ENCODE measurements at places on chromosomes 7 and 10.

DNA sequence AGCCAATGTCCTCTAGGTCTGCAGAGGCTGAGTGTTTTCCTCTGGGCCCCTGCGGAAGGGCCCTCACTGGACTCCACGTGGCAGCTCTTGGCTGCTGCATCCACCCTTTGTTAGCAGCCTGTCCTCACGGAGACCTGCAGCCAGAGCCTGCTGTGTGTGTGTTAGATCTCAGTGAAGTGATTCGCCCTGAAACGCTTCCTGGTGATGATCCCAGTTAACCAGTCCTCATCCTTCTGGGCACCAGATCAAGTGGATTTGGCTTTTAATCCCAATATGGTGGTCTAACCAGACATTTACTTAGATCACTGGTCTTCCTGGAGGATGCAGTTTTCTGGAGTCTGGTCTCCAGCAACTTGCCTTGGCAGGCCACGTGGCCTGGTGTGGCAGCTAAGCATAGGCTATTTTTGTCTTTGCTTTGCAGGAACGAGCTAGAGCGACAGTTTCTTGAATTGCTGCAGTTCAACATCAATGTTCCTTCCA is 39.5 kb upstream of the GJD4 start:
- DNase-seq, result no peak

- DNase-seq, result peak; percentile 31
Observed at GRCh38 chr10:33265621-33266020, 68.8 kb downstream of the NRP1 start.

DNA sequence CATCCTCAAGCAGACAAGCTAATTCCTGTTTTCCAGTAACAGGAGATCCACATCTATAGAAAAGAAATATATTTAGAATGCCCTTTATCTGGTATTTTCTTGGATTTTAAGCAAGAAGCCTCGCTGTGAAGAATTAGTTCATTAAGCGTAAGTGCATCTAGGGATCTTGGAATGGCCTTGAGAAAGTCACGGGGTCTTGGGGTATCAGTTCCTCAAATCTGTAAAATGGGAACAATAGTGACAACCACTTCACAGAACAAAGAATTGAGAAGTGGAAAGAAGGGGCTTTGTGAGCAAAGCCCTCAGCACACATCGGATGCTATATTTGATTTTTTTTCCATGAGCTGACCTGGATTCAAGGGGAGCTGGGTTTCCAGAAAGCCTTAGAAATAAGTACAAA is 32.3 kb upstream of the WDFY4 start:
- DNase-seq, result no peak

- no peak for DNase-seq
Observed at GRCh38 chr10:104197364-104197763, 34.8 kb downstream of the CFAP43 start.

DNA sequence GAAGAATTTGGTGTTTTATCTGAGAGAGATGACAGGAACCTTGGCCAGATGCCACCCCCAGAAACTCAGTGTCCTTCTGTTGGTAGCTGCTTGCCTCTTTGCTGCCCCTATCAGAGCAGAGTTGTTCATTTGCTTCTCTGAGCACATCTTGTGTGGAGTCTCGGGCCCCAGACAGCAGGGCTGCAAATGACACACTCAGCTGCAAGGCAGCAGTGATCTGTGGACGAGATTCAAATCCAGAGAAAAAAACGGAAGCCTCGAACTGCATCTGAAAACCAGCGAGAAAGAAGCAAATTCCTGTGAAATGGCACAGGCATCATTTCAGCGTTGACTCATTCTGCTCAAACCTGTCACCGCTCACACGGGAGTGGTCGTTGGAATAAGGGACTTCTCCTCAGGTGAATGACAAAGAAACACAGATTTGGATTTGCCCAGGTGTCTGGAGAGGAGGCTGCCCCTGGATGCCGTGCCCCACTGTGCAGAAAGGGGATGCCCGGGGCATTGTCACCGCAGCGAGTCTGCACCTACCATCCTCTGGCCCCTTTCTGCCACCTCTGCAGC is 144.7 kb downstream of the PFKFB3 start:
- peak; percentile 15 for DNase-seq

GRCh38 chr7:17055596-17055995 is 173.8 kb upstream of the AGR3 start:
- DNase-seq, result no peak

- no peak for DNase-seq
Observed at GRCh38 chr10:97713339-97713825, at the start of gene MARVELD1. TSS of gene MARVELD1 (plus strand) at chr10:97713730. CDS start at chr10:97713877, 147 bp downstream.

DNA sequence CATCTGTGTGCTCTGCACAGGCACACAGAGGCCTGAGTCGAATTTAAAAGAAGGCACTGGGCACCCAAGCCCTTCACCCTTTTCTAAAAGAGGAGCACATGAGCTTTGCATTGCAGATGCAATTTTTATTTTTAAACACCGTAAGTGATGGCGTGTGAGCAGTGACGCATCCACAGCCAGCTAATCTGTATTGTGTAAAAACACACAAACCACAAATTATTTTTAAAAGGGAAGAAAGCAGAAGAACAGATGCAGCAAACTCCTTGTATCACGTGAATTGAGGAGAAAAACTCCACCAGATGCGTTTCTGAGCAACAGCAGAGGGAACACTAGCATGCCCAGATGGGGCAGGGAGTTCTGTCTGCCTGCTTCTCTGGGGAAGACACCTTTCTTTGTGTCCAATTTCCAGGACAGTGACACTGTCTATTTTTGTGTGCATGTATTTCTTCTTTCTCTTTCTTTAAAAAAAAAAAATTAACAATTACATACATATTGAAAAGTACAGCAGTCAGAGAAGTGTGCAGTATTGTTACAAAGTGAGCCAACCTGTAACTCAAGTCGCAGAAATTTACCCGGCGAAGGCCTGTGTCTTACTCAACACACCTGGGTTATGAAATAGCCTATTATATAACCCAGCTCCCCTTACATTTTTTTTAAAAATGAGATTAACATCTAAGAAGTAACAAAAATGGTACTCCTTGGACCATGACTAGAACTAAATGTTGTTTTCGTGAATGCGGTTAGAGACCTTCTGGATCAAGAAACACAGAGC is 39.2 kb downstream of the EEPD1 start:
- DNase-seq, result no peak

- no peak for DNase-seq
Observed at GRCh38 chr10:31819391-31819820, 109.2 kb downstream of the ARHGAP12 start.

DNA sequence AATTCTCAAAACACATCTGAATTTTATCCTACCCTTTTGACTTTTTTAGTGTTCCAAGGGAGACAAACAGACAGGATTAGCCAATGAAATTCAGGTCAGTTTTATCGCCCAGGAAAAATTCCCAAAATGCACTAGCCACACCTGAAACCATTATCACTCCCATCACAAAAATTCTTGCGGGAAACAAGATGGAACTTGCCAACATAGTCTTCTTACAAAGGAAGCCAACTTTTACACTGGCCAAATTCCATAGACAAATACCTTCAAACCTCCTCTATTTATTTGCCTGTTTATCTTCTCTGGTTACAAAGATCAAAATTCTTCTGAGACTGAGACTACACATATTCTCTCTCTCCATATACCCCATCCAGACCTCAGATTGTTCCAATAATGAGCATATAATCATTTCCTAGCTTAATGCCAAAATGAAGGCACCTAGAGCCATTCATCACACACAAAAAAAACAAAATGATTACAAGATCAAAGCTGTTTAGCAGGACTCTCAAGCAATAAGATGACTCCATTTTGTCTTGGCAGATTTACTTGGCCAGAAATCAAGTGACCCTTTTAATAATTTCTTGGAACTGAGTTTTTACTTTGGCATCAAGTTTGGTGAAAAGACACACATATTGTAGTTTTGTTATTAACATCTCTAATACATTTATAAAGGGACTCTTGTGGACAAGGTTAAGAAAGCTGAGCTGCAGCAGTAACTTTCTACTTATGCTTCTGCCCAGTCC is 30.2 kb downstream of the MET start:
- DNase-seq, result no peak

DNA sequence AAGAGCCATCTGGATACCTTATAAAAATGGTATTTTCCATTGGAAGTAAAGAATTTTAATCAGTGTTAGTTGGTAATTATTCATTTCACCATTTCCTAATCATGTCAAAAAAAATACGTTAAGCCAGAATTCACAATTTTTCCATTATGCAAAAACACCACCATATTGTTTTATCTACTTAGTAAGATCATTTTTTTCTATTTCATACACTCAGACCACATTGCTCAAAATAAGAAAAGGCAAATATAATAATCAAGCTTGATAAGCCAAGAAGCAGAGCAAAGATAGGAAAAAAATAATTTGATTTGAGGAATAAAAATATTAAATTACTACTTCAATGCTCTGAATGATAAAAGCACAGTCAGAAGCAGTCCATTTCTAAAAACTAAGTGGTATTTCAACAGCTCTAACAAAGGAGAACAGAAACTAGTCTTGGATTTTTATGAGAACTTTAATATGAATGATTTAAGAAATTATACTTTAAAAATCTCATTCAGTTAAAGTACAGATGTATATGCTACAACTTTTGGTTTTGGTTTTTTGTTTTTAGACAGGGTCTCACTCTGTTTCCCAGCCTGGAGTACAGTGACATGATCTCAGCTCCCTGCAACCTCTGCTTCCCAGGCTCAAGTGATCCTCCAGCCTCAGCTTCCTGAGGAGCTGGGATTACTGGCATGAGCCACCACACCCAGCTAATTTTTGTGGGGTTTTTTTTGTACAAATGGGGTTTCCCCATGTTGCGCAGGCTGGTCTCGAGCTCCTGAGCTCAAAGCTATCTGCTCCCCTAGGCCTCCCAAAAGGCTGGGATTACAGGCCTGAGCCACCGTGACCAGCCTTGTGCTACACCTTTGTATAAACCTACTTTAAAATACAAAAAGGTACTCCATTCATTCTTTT is 46.6 kb downstream of the LRRN3 start:
- DNase-seq, result no peak

GRCh38 chr7:252981-253380 is 37.0 kb upstream of the FOXL3 start:
- no peak for DNase-seq

- no peak for DNase-seq
Observed at GRCh38 chr7:36742911-36743775, 18.8 kb upstream of the AOAH start.

DNA sequence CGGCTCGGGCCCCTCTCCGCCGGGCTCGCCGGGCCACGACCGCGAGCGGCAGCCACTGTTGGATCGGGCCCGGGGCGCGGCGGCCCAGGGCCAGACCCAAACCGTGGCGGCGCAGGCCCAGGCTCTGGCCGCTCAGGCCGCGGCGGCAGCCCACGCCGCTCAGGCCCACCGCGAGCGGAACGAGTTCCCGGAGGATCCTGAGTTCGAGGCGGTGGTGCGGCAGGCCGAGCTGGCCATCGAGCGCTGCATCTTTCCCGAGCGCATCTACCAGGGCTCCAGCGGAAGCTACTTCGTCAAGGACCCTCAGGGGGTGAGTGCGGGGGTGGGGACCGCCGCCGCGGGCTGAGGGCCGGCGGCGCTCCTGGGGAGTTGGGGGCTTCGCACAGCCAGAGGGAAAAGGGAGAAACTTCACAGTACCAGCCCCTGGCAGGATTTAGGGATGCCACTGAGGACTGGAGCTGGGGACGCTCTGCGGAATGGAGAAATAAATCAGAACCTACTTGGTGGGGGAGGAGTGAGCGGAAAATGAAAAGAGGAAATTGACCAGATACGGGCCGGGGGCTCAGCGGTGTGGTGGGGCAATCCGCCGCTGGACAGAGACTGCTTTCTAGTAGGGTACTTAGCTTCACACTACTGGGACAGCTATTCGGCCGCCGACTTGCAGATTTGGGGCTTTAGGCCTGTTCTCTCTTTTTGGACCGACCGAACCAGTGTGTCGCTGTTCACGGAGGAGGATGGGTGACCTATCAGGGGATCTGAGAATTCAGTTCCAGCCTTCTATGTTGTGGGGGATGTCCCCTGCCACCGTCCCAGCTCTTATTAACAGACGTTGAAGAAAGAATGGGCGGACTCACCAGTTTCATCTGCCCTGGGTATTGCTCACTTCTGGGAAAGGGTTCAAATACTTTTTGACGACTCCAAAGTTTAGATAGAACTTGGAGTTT is 669 bp downstream of the PI4K2A start:
- peak; percentile 6 for DNase-seq

GRCh38 chr7:135355377-135356048 is 121.9 kb downstream of the STRA8 start:
- DNase-seq, result no peak

- DNase-seq, result no peak
Observed at GRCh38 chr10:124966008-124966407, 24.1 kb downstream of the ZRANB1 start.

DNA sequence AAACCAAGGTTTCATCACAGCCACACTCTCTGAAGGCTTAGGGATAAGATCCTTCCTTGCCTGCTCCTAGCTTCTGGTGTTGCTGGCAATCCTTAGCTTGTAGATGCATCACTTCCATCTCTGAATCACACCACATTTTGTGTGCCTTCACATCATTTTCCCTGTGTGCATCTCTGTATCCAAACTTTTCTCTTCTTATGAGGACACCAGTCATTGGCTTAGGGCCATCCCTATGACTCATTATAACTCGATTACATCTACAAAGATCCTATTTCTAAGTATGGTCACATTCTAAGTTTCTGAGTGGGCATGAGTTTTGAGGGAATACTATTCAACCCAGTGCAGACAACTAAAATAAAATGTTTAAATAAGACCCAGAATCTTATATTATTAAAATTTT is 121.7 kb downstream of the C7orf25 start:
- no peak for DNase-seq

DNA sequence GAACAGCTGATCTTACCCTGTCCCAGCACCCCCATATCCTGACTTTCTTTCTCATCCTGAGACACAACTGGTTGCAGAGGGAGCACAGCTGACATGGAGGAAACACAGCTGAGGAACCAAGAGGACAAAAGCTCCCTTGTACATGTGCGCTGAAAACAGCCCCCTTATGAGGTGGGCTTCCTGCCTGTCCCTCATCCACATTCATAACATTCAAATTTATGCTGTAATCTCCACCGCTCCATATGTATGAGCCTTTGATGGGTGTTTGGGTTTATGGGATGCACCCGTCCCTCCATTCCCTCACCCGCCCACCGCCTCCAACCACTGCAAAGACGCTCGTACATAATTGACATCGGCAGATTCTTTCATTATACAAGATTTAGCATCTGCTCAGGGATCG is 49.6 kb upstream of the BTRC start:
- no peak for DNase-seq

DNA sequence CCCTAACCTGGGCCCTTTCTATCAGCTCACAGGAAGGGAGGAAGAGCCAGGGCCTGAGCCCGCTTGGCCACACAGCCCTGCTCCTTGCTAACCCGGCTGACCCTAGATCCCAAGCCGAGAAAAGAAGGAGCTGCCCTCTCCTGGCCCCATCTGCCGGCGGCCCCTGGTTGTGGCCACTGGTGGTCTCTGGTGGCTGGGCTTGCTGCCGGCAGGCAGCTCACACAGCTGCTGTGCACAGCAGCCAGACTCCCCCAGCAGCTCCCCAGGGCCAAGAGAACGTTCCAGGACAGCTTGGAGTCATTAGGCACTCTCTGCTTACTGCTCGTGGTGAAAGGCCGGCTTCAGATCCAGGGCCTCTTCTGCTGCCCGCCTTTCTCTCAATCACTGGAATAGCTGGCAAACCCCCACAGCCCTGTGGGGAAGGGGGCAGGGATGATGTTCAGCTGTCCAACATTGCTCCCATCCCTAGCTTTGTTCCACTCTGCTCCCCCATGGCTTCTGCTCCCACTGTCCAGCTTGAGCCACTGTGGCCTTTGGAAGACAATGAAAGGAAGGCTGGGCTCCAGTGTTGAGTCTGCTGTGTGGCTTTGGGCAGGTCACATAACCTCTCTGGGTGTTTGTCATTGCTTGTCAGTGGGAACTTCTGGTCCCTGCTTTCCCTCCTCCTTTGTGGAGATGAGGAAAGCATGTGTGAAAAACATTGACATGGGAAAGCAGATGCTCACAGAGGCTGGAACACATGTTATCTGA is 35.4 kb upstream of the COL13A1 start:
- DNase-seq, result no peak
